Mucosa of gallbladder (tissue), 1 donor: ENCODE measurements at places on chromosomes 1 and 21. TPM values are rescaled to one million over a fixed set of nuclear protein-coding genes. Genes with fewer than 3 reads are reported as not detected.

- DNase-seq: no peak
These were observed 2.6 kb upstream of the TDRD10 start for GRCh38 chr1:154499446-154499845.

GRCh38 chr1:3530086-3530925, 75.8 kb downstream of the ARHGEF16 start:
- DNase-seq: no peak

DNA sequence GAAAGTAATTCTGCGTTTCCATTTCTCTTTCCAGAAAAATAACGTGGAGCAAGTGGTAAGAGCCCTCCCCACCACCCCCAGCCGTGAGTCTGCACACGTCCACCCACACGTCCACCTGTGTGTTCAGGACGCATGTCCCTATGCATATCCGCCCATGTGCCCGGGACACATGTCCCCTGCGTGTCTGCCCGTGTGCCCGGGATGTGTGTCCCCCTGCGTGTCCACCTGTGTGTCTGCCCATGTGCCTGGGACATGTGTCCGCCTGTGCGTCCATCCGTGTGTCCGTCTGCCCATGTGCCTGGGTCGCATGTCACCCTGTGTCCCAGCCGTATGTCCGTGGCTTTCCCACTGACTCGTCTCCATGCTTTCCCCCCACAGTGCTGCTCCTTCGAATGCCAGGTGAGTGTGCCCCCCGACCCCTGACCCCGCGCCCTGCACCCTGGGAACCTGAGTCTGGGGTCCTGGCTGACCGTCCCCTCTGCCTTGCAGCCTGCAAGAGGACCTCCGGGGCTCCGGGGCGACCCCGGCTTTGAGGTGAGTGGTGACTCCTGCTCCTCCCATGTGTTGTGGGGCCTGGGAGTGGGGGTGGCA, 5.6 kb downstream of the COL6A1 start:
- DNase-seq: no peak

DNA sequence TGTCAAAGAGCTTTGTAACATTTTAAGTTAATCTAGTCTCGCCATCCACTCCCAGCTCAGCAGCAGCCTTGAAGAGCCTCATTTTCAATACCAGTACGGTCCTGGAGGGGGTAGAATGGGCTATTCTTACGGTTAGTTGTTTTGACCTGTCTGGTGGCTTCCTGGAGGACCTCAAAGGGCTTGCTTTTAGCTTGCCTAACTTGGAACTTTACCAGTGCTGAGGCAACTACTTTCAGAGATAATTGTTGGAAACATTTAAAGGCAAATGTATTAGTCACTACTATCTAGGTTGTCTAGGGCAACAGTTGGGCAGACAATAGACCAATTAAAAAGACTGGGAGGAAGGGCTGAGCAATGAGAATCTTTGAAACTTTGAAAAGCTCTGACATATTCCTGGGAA, 56.0 kb downstream of the TTLL7 start:
- no peak for DNase-seq

DNA sequence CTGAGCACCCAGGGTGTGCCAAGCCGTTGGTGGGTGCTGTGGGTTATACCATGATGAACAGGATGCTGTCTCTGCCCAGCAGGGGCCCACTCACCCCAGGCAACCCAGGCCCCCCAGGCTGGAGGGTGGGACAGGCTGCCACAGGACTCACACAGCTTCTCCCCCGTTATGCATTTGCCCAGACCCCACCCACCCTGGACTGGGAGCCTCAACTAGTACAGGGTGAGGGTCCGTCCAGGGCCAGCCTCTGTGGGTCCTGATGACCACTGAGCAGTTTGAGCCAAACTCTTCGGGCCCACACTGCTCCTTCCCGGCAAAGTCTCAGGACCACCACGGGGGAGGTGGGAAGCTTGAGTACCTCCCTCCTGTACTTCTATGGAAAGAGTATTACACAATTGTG, 3.8 kb upstream of the PRELP start:
- no peak for DNase-seq

- no peak for DNase-seq
These were observed 1.3 kb downstream of the EDN2 start for GRCh38 chr1:41483001-41483850.

- DNase-seq: no peak
These were observed 1067.9 kb downstream of the TTLL7 start for GRCh38 chr1:82931006-82931405.

Gene NBPF20
- 3.5 TPM for total RNA-seq

Gene RIPK4
- total RNA-seq: 56.6 TPM

Gene FAM72D
- total RNA-seq: 0.52 TPM

Gene FCAMR
- total RNA-seq: 0.46 TPM

GRCh38 chr1:96580920-96581319, 140.7 kb upstream of the PTBP2 start:
- DNase-seq: no peak

GRCh38 chr1:204123376-204123775, 28.5 kb downstream of the ETNK2 start:
- no peak for DNase-seq

Gene S100A14
- 56.9 TPM for total RNA-seq

- no peak for DNase-seq
These were observed 81.0 kb downstream of the ARHGEF10L start for GRCh38 chr1:17620448-17620847.

Gene FCRL2
- 0.09 TPM for total RNA-seq

DNA sequence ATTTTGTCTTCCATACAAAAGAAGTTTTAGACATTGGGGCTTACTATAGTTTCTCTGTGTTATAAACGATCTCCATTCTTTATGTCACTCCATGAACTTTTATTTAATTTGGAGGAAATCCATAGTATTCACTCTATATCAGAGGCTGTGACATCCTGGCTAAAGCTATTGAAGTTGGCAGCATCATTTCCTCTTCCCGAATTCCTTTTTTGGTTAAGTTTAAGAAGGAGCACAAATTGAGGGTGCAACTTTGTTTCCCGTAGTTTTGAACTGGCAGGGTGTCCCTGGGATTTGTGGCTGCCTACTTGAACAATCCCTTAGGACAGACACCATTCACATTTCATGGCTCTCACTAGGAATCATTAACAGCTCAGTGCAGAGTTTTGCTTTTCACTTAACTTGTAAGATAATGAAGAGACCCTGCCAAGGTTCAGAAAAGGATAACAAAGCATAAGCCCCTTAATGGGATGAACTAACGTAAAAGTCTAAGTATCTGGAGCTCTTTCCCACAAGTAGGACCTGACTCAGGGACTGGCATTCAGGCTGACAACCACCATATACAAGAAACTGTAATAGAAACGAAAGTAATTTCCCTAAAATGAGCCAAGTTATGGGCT, 13.9 kb downstream of the S1PR1 start:
- DNase-seq: no peak
